ENCODE measurements at places on chromosomes 16 and 17. TPM values are rescaled to one million over a fixed set of nuclear protein-coding genes. Genes with fewer than 3 reads are reported as not detected.

CCL17 gene
- not detected for total RNA-seq

- peak; percentile 4 for DNase-seq
These were observed 76.2 kb downstream of the CHD9 start for GRCh38 chr16:53131050-53131362.

DNA sequence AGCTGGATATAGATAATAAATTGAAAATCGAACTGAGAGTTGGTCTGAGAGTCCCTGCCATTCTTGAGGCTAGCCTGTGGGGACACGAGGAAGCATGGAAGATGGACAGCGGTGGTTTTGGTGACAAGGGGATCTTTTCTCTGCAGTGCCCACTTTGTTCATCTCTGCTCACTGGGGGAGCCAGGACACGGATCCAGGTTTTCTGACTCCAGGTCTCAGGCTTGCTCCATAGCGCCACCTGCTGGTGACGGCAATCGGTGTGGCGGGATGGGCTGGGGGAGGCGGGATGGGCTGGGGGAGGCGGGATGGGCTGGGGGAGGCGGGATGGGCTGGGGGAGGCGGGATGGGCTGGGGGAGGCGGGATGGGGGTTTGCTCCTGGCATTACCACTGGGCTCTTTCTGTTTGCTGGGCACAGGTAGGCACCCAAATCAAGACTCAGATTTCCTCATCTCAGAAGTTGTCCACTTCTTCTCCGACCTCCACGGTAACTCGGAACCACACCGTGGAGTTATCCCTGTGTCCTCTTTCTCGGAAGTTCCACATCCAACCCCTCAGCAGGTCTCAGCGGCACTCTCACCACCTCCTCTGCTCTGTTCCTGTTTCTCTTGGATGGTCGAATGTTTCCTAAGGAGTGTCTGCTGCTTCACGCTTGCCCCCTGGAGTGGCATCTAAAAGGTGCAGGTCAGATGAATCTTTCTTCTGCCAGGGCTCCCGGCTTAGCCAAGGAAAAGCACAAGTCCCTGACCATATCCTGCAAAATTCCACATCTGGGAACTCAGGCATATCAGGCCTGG is 142.4 kb downstream of the CYLD start:
- peak; percentile 28 for DNase-seq

- DNase-seq, result no peak
These were observed 3.9 kb downstream of the TIMM22 start for GRCh38 chr17:1000597-1001461.

GRCh38 chr17:78026381-78026780 is 67.9 kb downstream of the TNRC6C start:
- no peak for DNase-seq

GRCh38 chr17:73156887-73157520 is 7.8 kb upstream of the SSTR2 start:
- DNase-seq, result no peak

DNA sequence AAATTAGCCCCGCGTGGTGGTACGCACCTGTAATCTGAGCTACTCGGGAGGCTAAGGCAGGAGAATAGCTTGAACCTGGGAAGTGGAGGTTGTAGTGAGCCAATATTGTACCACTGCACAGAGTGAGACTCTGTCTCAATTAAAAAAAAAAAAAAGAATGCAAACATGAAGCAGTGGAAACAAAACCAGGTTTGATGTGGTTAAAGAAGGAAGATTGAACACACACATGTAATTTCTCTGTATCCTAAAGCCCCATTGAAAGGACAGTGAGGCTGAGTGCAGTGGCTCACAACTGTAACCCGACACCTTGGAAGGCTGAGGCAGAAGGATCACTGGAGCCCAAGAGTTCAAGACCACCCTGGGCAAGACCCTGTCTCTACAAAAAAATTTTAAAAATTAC is 26.5 kb upstream of the SBK1 start:
- no peak for DNase-seq

Measured in MCF 10A (cell line).